ENCODE measurements at places on chromosomes 6 and 20. TPM values are rescaled to one million over a fixed set of nuclear protein-coding genes. Genes with fewer than 3 reads are reported as not detected.

Gene OGFRL1
- 106 TPM for total RNA-seq

Gene MAP7
- 39.0 TPM for total RNA-seq

Gene LRRC73
- 1.6 TPM for total RNA-seq

Gene BNIP5
- total RNA-seq, result not detected

Gene LY6G6D
- total RNA-seq, result not detected

Gene BMP2
- total RNA-seq, result 11.8 TPM

Gene BPIFB2
- total RNA-seq, result not detected

Gene CAPN11
- total RNA-seq, result not detected

Gene SIGLEC1
- total RNA-seq, result not detected

Gene CTAGE9
- total RNA-seq, result not detected

Gene NOX3
- not detected for total RNA-seq

Gene KHDC1
- 0.71 TPM for total RNA-seq

Gene GLP1R
- total RNA-seq, result under 0.01 TPM

Gene SLCO4A1
- 0.40 TPM for total RNA-seq

Gene PRKN
- 1.0 TPM for total RNA-seq

Gene CD93
- not detected for total RNA-seq

Gene ZNF831
- total RNA-seq, result not detected

Gene SYS1
- total RNA-seq, result 25.0 TPM

Gene HUS1B
- total RNA-seq, result 0.99 TPM

Gene PRDM13
- total RNA-seq, result not detected

Gene GDAP1L1
- not detected for total RNA-seq

Gene NCR2
- total RNA-seq, result not detected

Gene IBTK
- 53.2 TPM for total RNA-seq

Gene LST1
- total RNA-seq, result not detected

Gene MICAL1
- 44.0 TPM for total RNA-seq

Gene POPDC3
- total RNA-seq, result 34.0 TPM

Gene CDSN
- total RNA-seq, result 0.29 TPM

Gene FOXQ1
- not detected for total RNA-seq

Gene E2F3
- total RNA-seq, result 12.7 TPM

Gene PLG
- total RNA-seq, result not detected

Gene TSPYL4
- total RNA-seq, result 13.0 TPM

Gene PLN
- not detected for total RNA-seq

Gene RNF39
- 2.5 TPM for total RNA-seq

Gene BICRAL
- 8.4 TPM for total RNA-seq

Gene MANEA
- 9.5 TPM for total RNA-seq

Gene LAMA5
- 220 TPM for total RNA-seq

Gene MEI4
- not detected for total RNA-seq

Gene NAA20
- 105 TPM for total RNA-seq

Gene RAMACL
- 3.8 TPM for total RNA-seq

Gene SPATA25
- 0.99 TPM for total RNA-seq

Gene MYT1
- total RNA-seq, result not detected

Gene POM121L2
- total RNA-seq, result not detected

Gene TAF4
- 14.8 TPM for total RNA-seq

Gene DAAM2
- 0.17 TPM for total RNA-seq

Gene PPP1R18
- total RNA-seq, result 35.2 TPM

Gene RIMS1
- 1.0 TPM for total RNA-seq

Gene COL9A3
- total RNA-seq, result not detected

Gene CCM2L
- not detected for total RNA-seq

Gene KCNK17
- not detected for total RNA-seq

Gene HLA-G
- 0.33 TPM for total RNA-seq

Gene ZNF311
- 4.0 TPM for total RNA-seq

Gene NHSL1
- total RNA-seq, result 34.7 TPM

All from mammary epithelial cell (primary cell).